Liver (tissue), 10 donors: ENCODE measurements at places on chromosomes 7 and 10. TPM values are rescaled to one million over a fixed set of nuclear protein-coding genes. Genes with fewer than 3 reads are reported as not detected.

DNA sequence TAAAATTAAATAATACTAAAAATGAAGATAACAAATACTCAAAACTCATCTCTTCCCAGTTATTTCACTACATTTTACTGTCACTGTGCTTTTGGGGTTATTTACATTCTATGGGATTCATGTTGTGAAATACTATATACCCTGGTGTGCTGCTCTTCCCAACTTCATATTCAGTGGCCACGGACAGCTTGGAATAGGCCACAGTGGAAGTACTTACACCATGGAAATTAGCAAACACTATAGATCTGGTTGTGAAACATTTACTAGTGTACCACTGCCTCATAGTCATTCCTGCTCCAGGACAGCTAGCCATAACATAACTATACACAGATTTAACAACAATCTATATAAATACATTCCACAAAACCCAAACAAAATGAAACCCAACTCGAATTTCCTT, 21.2 kb upstream of the KDM7A start:
- DNase-seq: no peak
- H3K36me3 ChIP-seq: no peaks in the 10 kb centered on the region
- H3K27me3 ChIP-seq: no peaks in the 10 kb centered on the region

Gene TMEM273
- total RNA-seq: 3.3 TPM

DNA sequence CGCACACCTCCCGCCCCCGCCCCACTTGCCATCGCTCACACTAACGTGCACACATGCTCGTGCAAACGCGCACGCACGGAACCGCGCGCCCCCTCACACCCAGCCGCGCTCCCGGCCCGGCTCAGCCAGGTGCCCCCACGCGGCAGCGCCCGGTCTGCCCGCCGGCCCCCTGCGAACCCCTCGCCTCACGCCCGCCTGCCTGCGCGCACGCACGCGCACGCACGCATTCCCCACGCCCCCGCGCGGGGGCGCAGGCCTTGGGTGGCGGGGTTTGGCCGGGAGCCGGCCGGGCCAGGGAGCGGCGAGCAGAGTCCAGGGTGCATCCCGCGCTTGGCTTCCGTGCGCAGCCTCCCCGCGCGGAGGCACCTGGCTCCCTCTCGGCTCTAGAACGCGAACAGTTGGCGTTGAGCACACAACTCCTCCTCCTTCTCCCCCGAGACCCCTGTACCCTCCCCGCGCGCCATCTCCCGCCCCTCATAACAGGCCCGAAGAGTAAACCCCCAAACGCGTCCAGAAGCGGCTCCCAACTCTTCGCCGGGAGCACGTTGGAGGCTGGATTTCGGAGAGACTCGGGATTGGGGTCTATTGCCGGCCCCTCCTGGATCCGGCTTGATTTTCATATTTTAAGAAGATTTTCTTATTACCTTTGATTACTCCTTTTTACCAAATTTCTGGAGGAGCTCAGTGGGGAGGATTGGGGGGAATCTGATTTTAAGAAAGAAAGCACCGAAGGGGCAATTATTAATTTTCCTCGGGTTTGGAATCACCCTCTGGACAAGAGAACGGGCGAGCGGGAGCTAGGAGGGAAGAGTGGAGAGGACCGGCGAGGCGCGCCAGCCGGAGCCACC, 527 bp upstream of the SORCS3 start:
- no peaks in the 10 kb centered on the region for H3K36me3 ChIP-seq
- peak overlapping the region; percentile 33 for H3K4me3 ChIP-seq
- no peak for DNase-seq
- peaks cover 16% of the 10 kb centered on the region for H3K4me1 ChIP-seq
- H3K27me3 ChIP-seq: peaks cover 2% of the 10 kb centered on the region
- no peak overlapping the region for H3K27ac ChIP-seq

DNA sequence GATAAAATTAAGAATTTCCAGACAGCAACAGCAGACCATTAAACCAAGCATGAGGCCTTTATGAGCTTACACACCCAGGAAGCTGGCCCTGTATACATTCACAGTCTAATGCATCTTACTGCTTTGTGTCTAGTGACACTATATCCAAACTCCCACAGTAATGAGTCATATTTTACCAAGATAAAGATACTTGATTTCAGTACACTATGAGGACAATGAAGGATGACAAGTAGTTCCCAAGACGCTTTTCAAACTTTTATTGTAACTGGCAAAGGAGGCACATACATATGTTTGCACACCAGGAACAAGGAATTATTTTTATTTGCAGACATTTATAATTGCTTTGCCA, 148.0 kb downstream of the TSPAN12 start:
- H3K36me3 ChIP-seq: no peaks in the 10 kb centered on the region
- H3K27me3 ChIP-seq: no peaks in the 10 kb centered on the region
- DNase-seq: no peak
- no peak overlapping the region for H3K27ac ChIP-seq

DNA sequence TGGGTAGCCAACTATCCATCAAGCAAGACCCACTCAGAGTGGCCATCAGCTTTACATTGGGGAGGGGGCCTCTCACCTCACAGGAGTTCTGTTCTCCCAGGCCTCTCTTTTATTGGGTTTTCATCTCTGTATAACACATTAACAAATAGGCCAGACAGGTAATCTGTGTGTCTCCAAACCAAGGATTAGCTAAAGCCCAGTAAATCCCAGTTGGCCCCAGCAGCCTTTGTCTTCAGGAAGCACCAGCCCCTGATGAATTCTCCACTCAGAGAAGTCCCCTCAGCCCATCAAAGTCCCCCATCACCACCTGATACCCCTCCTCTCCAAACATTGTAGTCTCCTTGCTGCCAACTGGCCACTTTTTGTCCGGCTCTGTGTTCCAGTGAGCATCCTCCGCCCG, 16.9 kb upstream of the SLF2 start:
- peak; percentile 24 for DNase-seq
- H3K27ac ChIP-seq: no peak overlapping the region
- H3K27me3 ChIP-seq: peaks cover 2% of the 10 kb centered on the region
- H3K4me3 ChIP-seq: no peak overlapping the region
- H3K36me3 ChIP-seq: no peaks in the 10 kb centered on the region
- H3K4me1 ChIP-seq: no peaks in the 10 kb centered on the region

GRCh38 chr7:41383596-41383995, 319.3 kb downstream of the INHBA start:
- H3K36me3 ChIP-seq: no peaks in the 10 kb centered on the region
- DNase-seq: no peak
- no peak overlapping the region for H3K4me3 ChIP-seq
- H3K27me3 ChIP-seq: no peaks in the 10 kb centered on the region
- H3K27ac ChIP-seq: no peak overlapping the region

DNA sequence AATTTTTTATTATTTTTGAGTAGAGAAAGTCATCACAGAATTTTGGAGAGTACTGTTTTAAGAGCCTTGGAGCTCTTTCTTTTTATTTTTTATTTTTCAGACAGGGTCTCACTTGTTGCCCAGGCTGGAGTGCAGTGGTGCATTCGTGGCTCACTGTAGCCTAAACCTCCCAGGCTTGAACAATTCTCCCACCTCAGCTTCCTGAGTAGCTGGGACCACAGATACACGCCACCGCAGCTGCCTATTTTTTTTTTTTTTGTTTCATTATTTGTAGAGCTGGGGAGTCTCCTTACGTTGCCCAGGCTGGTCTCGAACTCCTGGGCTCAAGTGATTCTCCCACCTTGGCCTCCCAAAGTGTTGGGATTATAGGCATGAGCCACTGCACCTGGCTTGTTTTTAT, 10.6 kb downstream of the CPA4 start:
- no peaks in the 10 kb centered on the region for H3K36me3 ChIP-seq
- H3K27ac ChIP-seq: no peak overlapping the region
- H3K4me3 ChIP-seq: no peak overlapping the region
- H3K4me1 ChIP-seq: no peaks in the 10 kb centered on the region
- DNase-seq: no peak

Gene ABCB4
- 6.7 TPM for total RNA-seq

- H3K27ac ChIP-seq: no peak overlapping the region
- no peaks in the 10 kb centered on the region for H3K36me3 ChIP-seq
- H3K4me3 ChIP-seq: no peak overlapping the region
- no peaks in the 10 kb centered on the region for H3K27me3 ChIP-seq
Measured at GRCh38 chr7:150413640-150414081, 34.5 kb downstream of the ZNF775 start.

Gene CHRM2
- 1.2 TPM for total RNA-seq

DNA sequence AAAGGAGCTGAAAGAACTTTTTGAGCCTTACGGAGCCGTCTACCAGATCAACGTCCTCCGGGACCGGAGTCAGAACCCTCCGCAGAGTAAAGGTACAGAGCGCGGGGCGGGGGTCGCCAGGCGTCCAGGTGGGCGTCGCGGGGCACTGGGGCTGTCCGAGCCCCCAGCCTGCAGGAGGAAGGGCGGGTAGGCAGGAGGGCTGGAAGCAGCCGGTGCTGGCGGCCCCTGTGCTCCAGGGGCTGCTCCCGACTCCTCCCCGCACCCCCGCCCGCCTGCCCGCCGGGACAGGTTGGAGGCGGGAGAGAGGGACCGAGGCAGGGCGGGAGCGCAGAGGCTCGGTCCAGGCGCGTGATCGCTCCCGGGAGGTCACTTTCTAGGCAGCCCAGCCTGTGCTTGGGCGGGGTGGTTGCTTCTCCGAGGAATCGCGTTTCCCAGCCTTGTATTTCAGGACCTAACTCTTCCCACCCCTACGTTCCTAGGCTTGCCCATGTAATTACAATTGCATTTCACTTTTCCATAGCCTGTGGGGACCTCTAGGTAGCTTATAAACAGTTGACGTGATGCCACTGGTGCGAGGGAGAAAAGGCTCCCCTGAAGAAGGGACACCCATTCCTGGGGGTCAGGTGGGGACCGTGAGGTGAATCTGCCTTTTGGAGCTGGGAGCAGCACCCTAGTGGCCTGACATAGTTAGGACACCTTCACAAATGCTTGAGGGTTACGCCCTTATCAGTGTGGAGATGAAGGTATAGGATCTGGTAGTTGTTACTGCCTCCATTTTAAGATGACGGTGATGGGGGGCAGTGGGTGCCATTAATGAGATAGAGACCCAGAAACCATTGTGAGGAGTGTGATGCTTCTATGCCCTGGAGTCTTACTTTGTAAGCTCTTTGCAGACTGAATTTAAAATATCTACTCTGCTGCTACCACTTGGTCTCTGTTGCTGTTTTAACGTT, 148.2 kb downstream of the CELF2 start:
- DNase-seq: no peak
- peaks cover 3% of the 10 kb centered on the region for H3K27me3 ChIP-seq
- peaks cover 5% of the 10 kb centered on the region for H3K4me1 ChIP-seq
- H3K27ac ChIP-seq: peak overlapping the region; percentile 75

Gene ADAP1
- total RNA-seq: 3.7 TPM

GRCh38 chr7:57482-58255, 134.7 kb upstream of the FAM20C start:
- H3K4me1 ChIP-seq: no peaks in the 10 kb centered on the region
- H3K36me3 ChIP-seq: no peaks in the 10 kb centered on the region

GRCh38 chr7:2537981-2538851, 17.1 kb downstream of the BRAT1 start:
- no peak for DNase-seq
- H3K36me3 ChIP-seq: peaks cover 6% of the 10 kb centered on the region
- H3K4me1 ChIP-seq: no peaks in the 10 kb centered on the region

GRCh38 chr10:105973360-105973759, 1191.1 kb downstream of the SORCS1 start:
- H3K27ac ChIP-seq: no peak overlapping the region
- no peaks in the 10 kb centered on the region for H3K36me3 ChIP-seq
- no peak for DNase-seq
- no peak overlapping the region for H3K4me3 ChIP-seq
- H3K4me1 ChIP-seq: no peaks in the 10 kb centered on the region

GRCh38 chr10:110758898-110759297, 112.8 kb upstream of the PDCD4 start:
- no peaks in the 10 kb centered on the region for H3K27me3 ChIP-seq
- H3K4me1 ChIP-seq: no peaks in the 10 kb centered on the region
- no peaks in the 10 kb centered on the region for H3K36me3 ChIP-seq
- DNase-seq: no peak
- no peak overlapping the region for H3K4me3 ChIP-seq

DNA sequence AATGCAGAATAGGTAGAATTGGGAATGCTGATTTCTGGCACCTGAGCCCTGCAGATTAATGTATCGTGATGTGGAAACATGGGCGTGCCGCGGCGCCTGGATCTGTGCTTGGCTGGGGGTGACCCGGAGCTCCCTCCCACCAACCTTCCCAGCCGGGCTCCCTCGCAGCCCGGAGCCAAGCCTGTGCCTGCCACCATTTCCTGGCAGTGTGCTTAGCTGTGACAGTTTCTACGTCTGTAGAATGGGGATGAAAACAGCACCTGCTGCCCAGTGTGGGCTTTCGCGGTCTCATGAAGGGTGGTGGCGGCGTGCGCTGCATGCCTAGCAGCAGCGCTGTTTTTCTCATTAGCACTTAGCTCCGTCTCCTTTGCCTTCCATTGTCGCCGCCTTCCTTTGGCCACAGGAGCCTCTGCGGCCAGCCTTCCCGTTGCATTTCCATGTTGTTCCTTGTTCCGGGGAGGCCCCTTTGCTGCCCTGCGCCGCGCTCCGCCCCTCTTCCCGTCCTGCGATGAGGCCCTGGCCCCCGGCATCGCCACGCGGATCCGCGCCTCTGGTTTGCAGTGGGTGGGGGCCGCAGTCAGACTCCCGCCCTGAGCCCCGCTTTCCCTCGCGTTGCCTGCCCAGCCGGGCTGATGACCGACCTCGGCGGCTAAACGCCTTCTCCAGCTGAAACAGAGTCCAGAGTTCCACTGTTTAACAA, 84.2 kb downstream of the CUL1 start:
- peaks cover 54% of the 10 kb centered on the region for H3K36me3 ChIP-seq
- no peak overlapping the region for H3K4me3 ChIP-seq
- H3K4me1 ChIP-seq: no peaks in the 10 kb centered on the region
- DNase-seq: no peak
- no peaks in the 10 kb centered on the region for H3K27me3 ChIP-seq

Gene NUDT1
- total RNA-seq: 1.0 TPM
